Mammary epithelial cell (primary cell): ENCODE measurements at places on chromosomes 11 and 22.

DNA sequence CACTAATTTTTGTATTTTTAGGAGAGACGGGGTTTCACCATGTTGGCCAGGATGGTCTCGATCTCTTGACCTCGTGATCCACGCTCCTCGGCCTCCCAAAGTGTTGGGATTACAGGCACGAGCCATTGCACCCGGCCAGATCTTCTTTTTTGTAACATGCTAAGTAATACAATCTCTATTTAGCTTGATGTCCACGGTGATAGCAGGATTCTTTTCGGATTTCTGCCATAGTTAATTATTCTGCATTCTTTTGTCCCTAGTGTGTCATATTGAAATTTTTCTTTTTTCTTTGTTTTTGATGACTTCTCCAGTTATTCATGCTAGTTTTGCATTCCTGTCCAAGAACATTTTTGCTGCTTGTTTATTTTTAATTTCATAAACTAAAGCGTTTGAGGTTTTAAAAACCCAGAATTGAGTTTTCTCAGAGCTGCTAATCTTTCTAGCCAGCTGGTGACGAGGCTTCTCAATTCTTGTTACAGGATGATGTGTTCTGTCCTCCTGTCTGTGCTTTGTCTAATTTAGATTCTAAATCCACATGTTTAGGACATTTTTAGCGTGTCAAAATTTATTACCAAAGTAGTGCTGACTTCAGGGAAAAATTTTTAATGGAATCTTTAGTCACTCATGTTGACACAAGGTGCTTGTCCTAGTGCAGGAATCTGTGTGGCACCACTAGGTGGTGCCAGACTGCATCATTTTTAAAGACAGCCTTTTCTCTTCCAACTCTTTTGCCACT lies 21.8 kb downstream of the NF2 start:
- peak; percentile 69 for DNase-seq

DNA sequence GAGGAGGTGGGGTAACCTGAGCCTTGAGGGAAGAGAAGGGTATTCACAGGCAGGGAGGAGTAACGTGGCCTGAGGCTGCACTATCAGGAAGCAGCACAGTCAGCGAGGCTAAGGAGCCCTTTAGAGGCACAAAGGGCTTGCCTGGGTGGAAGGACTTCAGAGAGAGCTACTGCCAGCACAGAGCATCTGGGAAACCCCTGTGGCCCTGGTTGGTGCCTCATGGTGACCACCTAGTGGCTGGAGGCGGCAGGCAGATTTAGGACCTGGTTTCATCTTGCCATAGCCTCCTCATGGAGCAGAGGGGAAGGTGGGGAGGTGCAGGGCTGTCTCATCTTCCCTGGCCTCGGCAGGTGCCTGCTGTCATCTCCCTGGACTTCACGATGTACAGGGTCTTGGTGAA lies 64.5 kb downstream of the MPPED1 start:
- no peak for DNase-seq

GRCh38 chr22:27992294-27993165 lies 73.5 kb upstream of the PITPNB start:
- DNase-seq = no peak

DNA sequence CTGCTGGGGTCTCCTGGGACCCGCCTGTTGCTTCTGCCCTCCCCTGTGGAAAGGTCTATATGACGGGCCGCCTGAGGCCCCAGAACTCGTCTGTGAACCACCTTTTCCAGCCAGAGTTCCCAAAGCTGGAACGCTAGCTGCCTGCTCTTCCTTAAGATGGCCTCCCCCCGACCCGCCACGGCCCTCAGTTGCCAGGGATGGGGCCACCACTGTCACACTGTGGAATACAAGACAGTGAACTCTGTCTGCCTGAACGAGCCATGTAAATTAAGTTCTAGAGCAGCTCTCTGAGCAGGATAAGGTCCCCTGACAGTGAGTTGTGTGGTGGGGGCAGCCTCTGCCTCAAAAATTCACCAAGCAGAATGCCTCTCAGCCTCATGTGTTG lies 10.3 kb downstream of the CHADL start:
- DNase-seq = no peak

GRCh38 chr11:32429477-32429876 lies 5.9 kb downstream of the WT1 start:
- no peak for DNase-seq

- no peak for DNase-seq
Observed at GRCh38 chr11:94402355-94402754, 1.1 kb upstream of the GPR83 start.

DNA sequence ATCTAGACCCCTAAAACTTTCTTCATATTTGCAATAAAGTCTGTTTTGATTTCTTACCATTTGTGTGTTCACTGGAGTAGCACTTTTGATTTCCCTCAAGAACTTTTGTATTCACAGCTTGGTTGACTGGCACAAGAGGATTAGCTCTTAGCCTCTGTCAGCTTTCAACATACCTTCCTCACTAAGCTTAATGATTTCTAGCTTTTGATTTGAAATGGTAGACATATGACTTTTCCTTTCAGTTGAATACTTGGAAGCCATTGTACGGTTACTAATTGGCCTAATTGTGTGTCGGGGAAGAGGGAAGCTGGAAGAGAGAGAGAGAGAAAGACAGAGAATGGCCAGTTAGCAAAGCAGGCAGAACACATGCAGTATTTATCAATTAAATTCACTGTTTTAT lies 180.5 kb downstream of the ARHGAP42 start:
- DNase-seq = no peak

DNA sequence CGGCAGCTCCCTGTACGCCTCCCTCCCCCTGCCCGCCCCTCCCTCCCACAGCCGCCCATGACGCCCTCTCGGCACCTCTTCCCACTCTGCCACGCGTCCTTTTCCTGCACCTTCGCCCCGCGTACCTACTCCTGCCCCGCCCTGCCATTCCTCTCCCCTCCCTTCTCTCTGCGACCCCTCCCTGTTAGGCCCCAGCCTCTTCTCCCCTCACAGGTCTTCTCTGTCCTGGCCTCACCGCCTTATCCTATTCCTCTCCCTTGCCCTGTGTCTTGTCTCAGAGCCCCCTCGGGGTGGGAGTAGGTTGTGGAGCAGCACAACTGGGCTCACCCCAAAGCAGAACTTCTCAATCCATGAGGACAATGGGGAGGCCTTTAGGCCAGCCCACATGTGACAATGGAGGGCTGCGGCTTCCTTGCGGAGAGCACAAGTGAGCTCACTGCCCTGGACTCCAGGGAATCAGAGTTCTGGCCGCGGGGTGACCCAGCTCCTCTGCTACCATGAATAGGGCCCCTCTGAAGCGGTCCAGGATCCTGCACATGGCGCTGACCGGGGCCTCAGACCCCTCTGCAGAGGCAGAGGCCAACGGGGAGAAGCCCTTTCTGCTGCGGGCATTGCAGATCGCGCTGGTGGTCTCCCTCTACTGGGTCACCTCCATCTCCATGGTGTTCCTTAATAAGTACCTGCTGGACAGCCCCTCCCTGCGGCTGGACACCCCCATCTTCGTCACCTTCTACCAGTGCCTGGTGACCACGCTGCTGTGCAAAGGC lies 539 bp downstream of the SLC35C1 start:
- peak; percentile 52 for DNase-seq

DNA sequence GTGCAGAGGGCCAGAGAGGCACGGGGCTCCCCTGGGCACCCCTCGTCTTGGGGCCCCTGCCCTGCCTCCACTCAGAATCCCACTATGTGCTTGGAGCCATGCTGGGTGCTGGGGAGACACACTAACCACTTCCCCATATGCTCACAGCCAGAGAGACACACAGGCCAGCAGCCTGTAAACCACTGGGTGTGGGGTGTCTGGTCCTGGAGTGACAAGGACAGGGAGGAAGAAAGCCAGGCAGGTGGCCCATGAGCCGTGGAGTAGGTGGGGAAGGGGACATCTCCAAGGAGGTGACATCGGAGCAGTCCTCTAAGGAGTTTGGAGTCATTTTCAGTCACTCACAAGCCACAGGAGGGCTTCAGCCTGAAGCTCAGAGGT lies 58.9 kb downstream of the CDKN1C start:
- DNase-seq = no peak

DNA sequence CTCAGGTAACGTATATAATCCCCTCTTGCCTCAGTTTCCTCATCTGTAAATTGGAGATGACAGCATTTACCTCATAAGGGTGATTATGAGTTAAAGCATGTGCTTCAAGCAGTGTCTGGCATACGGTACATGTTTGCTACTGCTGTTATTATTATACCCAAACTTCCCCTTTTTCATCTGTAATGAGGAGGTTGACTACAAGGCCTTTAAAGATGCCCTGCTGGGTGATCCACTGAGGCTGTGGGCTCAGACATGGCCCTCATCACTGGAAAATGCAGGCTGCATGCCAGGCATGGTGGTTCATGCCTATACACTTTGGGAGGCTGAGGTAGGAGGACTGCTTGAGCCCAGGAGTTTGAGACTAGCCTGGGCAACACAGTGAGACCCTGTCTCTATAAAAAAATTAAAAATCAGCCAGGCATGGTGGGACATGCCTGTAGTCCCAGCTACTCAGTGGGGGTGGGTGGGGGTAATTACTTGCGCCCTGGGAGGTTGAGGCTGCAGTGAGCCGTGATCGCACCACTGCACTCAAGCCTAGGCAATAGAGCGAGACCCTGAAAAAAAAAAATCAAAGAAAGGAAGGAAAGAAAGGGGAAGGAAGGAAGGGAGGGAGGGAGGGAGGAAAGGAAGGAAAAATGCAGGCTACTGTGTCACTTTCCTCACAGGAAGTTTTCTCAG lies 4.3 kb downstream of the PIK3IP1 start:
- no peak for DNase-seq

DNA sequence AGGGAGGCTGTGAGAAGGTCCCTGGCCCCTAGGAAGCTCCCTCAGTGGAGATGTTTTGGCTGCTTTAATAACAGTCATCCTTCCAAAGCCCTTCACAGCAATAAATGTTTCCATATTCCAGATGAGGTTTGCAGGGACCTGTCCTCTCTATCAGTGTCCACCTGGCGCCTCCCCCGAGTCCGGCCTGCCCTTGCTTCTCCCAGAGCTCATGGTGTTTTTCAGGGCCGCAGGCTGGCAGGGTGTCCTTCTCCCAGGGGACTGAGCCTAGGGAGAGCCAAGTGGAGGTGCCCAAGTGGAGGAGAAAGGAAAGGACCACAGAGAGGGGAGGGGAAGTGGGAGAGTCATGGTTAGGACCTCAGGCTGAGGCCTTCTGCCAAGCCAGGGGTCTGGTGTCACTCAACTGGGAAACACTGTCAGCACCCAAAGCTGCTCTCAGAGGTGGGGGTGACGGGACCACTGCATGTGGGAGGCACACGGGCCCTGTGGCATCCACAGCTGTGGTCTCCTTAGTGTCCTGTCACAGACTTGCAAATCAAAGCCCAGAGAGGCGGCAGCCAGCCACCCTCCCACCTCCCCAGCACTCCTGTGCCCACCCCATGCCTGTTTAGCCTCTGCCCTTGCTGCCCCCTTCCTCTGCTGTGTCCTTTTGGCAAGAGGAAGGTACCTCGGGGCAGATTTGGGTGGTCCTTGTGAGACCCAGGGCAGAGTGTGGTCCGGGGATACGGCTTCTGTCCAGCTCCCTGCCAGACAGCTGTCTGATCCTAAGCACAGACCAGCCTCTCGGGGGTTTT lies 6.4 kb downstream of the DERL3 start:
- DNase-seq = no peak

- DNase-seq = no peak
Observed at GRCh38 chr11:2760196-2760871, 60.5 kb upstream of the KCNQ1OT1 start.

- peak; percentile 5 for DNase-seq
Observed at GRCh38 chr11:2207773-2208621, 36.4 kb upstream of the TH start.

- DNase-seq = no peak
Observed at GRCh38 chr11:107780775-107781174, 68.9 kb upstream of the SLN start.

DNA sequence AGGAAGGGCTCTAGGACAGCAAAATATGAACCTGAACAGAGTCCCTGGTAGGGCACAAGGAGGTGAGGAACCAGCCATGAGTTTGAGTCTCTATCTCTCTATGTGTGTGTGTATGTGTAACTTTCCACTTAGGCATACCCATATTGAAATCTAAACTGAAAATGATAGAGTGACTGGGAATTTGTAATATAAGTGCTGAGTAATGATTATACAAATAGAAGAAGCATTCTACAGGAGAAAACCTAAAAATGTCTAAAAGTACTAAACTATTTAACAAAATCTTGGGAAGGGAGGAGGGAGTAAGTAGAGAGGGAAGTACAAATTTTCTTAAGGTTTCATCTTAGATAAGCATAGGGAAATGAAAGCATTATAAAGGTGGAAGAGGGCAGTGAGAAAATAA lies 97.1 kb upstream of the ZC3H12C start:
- no peak for DNase-seq

DNA sequence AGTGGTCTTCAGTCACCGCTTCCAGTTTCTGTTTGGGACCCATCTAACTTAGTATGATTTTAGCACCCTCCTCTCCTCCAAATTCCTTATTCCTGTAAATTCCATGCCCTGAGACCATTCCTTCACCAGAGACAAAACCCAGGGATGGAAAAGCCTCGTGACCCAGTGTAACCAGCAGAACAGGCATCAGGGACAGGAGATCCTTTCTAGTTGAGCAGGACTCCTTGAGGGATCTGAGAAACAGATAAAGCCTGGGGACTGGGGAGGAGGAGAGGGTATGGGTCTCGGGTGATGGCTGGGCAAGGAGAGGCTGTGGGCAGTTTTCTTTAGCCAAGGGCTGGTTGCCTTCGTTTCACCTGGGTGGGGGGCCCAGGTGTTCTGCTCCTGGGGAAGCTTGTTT lies 40.9 kb downstream of the TEAD1 start:
- DNase-seq = no peak

GRCh38 chr11:125049164-125049792 lies 13.8 kb upstream of the SLC37A2 start:
- DNase-seq = no peak

DNA sequence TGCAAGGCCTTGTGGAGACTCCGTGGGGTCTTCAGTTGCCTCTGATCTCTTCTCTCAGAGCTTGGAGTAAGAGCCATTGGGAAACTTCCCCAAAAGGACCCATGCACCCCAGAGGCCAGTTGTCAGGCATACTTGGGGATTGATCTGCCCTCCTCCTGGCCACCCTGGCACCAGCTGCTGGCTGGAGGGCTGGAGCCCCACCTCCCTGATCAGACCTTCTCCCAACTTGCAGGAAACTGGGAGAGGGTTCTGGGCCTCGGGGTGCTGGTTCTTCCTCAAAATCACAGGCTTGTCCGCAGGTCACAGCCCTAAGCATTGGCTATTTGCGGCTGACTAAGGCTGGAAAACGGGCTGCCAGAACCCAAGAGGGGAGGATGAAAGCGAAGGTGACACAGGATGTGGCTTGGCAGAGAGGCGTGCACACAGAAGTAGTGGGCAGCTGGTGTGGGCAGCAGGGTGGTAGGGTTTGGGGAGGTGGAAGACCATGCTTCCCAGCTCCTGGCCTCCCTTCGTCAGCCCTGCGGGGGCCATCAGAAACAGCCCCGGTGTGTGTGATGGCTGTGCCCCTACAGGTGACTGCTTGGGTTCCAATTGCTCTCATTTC lies 1.3 kb upstream of the DGKZ start:
- peak; percentile 43 for DNase-seq

GRCh38 chr11:30786256-30787110 lies 200.3 kb upstream of the MPPED2 start:
- no peak for DNase-seq

GRCh38 chr22:49334976-49335375 lies 492.7 kb downstream of the BRD1 start:
- DNase-seq = no peak

- DNase-seq = peak; percentile 64
Observed at GRCh38 chr11:79236541-79236971, 204.3 kb downstream of the TENM4 start.

GRCh38 chr22:37260901-37261336 lies 16.9 kb upstream of the RAC2 start:
- DNase-seq = peak; percentile 35

GRCh38 chr11:118198370-118198769 lies 21.9 kb upstream of the SCN2B start:
- peak; percentile 29 for DNase-seq
